ENCODE measurements at places on chromosomes 2 and 18. TPM values are rescaled to one million over a fixed set of nuclear protein-coding genes. Genes with fewer than 3 reads are reported as not detected.
A peak's percentile ranks its signal among the peaks of the same experiment; 100 is the strongest.

CRYBA2 gene
- total RNA-seq = not detected

DNA sequence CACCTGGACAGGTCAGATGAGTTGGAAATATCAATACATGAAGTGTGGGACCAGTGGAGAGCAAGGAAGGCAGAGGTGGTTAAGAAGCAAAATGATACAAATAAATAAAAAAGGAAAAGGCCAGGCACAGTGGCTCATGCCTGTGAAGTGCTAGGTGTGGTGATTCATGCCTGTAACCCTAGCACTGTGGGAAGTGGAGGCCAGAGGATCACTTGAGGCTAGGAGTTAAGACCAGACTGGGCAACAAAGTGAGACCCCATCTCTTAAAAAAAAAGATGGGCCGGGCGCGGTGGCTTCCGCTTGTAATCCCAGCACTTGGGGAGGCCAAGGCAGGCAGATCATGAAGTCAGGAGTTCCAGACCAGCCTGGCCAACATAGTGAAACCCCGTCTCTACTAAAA is 2.9 kb downstream of the STON1 start:
- DNase-seq = no peak

DNA sequence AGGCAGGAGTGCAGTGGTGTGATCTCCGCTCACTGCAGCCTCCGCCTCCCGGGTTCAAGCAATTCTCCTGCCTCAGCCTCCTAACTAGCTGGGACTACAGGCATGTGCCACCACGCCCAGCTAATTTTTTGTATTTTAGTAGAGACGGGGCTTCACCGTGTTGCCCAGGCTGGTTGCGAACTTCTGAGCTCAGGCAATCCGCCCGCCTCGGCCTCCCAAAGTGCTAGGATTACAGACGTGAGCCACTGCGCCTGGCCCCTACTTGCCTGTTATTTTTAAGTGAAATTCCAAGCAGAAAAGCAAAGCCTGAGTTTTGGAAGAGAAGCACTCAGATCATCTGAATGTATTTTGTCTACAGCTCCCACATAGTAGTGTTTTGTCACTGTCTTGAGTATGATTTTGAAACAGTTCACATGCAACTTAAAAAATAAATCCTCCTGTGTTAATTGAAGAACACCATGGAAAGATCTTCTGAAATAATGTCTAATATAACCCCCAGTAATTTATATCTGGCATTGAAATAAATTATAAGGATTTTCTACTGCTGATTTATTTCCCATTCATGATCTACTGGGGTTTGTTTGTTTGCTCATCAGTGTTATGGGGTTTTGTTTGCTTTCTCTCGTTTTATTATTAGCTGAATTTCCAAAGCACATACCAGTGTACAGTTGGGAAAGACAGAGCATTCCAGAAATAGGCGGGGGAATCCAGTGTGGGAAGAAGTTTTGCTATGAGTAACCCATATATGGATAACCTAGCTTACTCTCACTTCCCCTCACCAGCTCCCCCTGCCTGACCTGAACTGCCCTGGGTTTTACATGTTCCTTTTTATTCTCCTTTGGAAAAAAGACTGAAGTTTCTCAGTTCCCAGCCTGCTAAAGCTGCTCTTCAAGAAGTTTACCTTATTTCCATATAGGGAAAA is 80.1 kb upstream of the MAP3K20 start:
- peak; percentile 55 for DNase-seq

ADAM23 gene
- total RNA-seq = 11.9 TPM

DNA sequence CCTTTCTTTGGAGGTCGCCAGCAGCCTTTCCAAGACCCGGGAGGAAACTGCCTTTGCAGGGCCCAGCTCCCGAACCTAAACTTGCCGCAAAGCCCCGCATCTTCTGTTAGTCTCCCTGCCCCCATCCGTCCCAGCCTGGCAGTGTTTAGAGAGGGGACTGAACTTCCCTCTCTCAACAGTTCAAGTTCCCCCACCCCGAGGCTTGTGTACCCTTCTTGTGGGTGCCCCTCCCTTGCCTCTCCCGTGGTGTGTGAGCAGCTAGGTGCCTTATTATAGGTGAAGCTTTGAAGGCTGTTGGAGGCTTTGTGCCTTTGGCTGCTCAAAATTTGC is 1.4 kb downstream of the LBH start:
- peak; percentile 38 for DNase-seq

DNA sequence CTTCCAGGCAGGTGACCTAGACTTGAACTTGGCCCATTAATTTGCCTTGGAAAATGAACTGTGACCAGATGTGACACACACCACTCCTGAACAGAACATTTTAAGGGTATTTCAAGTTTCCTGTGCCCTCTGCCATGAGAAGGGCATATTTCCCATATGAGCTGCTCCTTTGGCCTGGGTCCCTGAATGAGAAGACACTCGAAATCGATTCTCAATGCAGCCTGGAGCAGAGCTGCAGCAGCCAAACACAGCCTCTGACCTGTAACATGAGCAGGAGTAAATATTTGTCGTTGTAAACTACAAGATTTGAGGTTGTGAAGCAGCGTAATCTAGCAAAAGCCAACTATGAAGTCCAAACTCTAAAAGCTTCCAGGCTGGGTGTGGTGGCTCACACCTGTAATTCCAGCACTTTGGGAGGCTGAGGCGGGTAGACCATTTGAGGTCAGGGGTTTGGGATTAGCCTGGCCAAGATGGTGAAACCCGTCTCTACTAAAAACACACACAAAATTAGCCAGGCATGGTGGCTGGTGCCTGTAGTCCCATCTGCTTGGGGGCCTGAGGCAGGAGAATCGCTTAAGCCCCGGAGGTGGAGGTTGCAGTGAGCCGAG is 30.1 kb upstream of the SOS1 start:
- DNase-seq = no peak

COL4A4 gene
- total RNA-seq = 2.6 TPM

GRCh38 chr2:20456116-20456571 is 9.3 kb downstream of the RHOB start:
- DNase-seq = peak; percentile 50

TXNDC9 gene
- total RNA-seq = 75.8 TPM

TRIB2 gene
- 48.7 TPM for total RNA-seq

DSG1 gene
- total RNA-seq = 0.14 TPM

RGPD4 gene
- total RNA-seq = not detected

GRCh38 chr2:102929721-102930120 is 167.9 kb downstream of the TMEM182 start:
- DNase-seq = no peak

CD8A gene
- total RNA-seq = 38.5 TPM

GRCh38 chr2:16172324-16173175 is 232.2 kb downstream of the MYCN start:
- DNase-seq = no peak

DNA sequence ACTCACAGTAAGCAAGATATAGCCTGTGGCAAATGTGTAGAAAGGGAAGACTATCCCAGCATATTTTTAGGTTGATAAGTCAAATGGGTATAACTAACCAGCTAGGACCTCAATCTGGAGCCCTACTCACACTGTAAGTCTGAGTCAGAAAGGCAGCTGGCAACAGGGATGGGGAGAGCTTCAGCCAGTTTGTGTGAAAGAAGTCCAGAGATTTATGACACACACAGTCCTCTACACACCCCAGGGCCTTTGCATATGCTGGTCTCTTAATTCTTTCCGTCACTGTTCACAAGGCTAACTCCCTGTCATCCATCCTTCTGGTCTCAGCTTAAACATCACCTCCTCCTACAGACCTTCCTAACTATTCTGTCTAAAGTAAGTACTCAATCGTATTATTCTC is 5.9 kb upstream of the TCF4 start:
- no peak for DNase-seq

CDH7 gene
- not detected for total RNA-seq

DNA sequence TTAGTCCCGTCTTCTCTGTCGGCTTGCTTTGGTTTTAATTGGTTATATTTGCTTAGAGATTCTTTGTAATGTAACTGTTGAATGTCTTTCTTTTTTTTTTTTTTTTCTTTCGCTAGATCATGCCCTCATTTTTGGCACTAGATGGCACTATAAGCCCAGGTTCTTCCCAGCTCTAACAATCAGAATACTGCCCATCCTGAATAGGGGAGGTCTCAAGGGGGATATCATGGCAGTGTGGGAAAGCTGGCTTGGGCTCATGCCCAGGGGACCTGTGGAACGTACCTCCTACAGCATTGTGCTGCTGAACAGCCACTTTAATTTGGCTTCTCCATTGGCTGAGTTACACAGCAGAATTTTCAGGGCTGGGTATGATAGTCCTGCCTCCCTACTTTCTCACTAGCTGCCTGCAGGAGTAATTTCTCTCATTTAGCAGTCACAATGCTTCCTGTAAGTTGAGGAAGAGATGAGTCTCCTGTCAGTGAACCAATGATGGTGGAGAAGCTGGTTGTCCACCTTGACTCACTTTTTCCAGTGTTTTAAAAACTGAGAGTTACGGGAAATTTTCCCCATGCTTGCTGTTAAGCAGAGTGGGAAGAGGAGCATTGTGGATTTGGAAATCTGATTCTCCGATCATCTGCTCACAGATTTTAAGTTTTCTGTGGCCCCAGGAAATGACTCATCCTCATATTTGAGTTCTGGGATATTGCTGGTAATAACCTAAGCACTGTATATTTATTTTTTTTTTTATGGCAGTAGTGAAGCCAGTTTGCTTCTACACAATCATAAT is 47.2 kb downstream of the RAD51AP2 start:
- no peak for DNase-seq

GRCh38 chr2:159174759-159175158 is 111.7 kb downstream of the WDSUB1 start:
- DNase-seq = no peak

GRCh38 chr2:218228366-218229090 is 11.5 kb downstream of the ARPC2 start:
- no peak for DNase-seq

DNA sequence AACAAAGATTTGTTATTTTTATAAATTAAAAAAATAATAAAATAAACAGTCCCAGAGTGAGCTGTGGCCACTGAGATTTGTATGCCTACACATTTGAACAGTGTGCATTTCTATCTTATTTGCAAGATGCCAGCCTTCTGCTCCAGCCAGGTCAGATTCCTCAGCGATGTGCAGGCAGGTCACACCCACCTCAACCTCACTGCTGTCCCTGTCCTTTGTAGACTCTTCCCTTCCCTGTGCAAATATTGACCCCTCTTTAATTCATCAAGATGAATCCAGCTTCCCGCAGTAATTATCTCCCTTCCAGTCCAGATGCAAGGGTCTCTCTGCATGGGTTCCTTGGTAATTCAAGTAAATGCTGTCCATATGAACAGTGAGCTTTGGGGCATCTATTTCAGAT is 256.2 kb downstream of the PIEZO2 start:
- DNase-seq = no peak

REG3G gene
- total RNA-seq = 0.35 TPM

ABCA12 gene
- 0.14 TPM for total RNA-seq

DNA sequence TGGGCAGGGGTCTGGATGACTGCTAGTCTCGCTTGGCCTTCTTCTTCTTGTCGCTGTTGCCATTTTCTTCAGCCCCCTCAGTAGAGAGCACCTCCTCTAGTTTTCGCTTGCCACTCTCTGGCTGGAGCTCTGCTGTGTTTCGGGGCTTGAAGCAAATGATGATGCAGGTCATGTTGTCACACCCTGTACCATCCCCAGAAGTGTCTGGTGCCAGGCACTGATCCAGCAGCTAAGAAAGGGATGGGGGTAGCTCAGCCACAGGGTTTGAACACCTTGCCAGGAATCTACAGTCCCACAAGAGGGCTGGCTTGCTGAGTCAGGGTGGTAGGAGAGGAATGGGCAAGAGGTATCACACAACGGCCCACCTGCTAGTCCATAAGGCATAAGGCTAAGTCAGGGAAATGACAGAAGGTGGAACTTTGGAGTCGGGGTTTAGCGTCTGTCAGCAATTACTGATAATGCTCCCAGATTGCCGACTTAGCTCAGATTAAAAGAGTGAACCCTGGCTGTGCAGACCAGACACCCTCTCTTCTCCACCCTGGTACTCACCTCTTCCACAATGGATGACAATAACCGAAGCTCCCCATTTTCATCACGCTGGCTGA is 1.1 kb upstream of the ZNF513 start:
- DNase-seq = no peak

DNA sequence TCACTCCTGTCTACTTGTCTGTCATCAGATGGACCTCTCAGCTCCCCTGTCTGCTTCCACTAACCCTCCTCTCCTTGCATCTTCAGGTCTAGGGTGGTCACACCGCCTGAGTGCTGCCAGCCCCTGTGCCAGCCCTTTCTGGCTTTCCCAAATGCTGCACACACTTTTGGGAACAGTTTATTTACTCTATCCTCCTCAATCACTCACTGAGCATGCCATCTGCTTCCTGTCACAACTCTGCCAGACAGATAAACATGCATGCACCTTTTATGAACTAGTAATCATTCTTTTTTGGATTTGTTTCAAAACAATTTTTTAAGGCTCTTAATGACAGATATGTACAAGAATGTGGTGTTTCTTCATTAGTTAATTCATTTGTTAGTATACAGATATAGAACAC is 56.3 kb upstream of the CCDC195 start:
- no peak for DNase-seq

GRCh38 chr18:63073481-63073880 is 246.1 kb downstream of the BCL2 start:
- no peak for DNase-seq

DNA sequence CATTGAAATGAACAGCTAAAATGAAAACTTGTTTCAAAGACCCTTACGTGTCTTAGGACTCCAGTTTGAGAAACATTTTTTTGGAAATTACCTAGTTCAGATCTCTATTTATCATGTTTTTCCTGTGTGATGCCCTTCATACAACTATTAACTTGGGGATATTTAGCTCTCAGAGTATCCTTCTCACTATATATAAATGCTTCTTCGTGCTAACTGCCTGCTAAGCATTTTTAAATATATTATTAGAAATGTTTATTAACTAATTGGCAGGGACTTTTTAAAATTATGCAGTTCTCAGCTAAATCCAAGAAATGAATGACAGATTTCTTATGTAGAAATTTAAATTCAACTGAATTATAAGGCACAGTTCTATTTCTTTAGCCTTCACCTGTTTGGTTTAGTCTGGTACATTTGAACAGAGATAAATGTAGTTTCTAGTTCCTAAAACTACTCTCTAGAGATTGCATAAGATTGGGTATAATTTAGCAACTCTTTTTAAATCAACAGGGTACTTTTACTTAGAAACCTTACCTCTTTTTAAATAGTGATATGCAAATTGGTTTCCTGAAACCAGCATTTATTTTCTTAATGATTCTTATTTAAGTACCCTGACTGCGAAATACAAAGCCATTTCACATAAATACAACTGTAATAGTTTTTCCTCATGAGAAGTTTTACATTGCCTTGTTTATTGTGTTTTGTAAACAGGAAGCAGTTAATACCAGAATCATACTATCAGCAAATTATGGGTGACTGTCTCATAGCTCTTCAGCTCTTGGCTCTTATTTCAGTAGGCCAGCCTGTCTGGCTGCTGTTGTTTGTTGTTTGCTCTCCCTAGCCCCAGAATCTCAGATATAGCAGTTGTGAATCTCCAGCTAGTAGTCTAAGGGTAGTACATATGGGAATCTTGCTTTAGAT is 140.7 kb downstream of the PTRHD1 start:
- no peak for DNase-seq

DNA sequence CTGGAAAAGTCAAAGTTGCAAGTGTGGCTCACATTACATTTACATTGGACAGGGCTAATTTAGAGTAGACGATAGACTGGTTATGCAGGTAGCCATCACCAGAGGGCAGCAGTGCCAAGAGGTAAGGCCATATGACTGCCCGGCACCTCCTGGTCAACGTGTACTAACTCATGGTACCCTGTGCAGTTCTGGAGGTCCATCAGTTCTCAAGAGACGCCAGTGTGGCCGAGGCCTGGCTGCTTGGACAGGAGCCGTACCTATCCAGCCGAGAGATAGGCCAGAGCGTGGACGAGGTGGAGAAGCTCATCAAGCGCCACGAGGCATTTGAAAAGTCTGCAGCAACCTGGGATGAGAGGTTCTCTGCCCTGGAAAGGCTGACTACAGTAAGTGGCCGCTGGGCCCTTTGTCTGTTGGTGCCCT is 65.8 kb upstream of the EML6 start:
- DNase-seq = peak; percentile 67

Data from uterus (tissue), 4 donors.